ENCODE measurements at places on chromosomes 2 and 18. TPM values are rescaled to one million over a fixed set of nuclear protein-coding genes. Genes with fewer than 3 reads are reported as not detected.

LDLRAD4 gene
- total RNA-seq: 0.65 TPM

SP5 gene
- total RNA-seq: 8.5 TPM

- DNase-seq: no peak
Measured at GRCh38 chr2:84636080-84636971, 120.0 kb downstream of the DNAH6 start.

DNA sequence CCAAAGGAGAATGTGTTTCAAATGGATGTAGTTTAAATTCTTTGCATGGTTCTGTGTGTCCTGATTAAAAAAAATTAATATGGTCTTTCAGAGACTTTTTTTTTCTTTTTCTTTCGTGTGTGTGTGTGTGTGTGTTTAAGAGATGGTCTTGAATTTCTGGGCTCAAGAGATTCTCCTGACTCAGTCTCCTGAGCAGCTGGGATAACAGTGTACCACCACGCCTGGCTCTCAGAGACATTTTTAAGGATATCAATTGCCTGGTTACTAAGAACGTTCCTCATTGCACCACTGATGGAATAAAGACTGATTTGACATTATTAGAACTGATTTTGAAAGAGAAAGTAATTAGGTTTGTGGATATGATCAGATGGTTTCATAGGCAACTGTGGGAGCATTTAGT, 163.8 kb upstream of the SMAD7 start:
- no peak for DNase-seq

DNA sequence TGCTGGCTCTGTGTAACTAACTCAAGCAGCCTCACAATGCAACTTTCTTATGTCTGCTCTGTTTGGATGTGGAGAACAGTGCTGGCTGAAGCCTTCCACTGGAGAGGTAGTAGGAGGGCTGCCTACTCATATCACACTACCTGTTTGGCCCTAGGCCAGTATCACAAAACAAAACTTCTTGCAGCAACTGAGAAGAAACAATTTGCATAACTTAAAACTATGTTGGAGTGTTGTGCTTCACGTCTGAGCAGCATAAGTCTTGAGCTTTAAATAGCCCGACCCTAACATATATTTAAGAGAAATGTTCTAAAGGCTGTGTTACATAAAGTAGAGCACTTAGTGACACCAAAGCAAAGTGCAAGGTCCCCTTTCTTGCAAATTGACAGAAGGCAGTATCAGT, 204.9 kb upstream of the ACVR2A start:
- DNase-seq: no peak

GRCh38 chr2:7430869-7431641, 513.8 kb downstream of the RNF144A start:
- peak; percentile 64 for DNase-seq

GRCh38 chr2:225781145-225781544, 381.6 kb downstream of the NYAP2 start:
- DNase-seq: no peak

All from neural progenitor cell (in vitro differentiated cells).